ENCODE measurements at places on chromosomes 16 and 17.

- DNase-seq, result no peak
Measured at GRCh38 chr17:61129267-61130254, 270.1 kb upstream of the TBX2 start.

- DNase-seq, result no peak
Measured at GRCh38 chr17:50946891-50947781, 81.0 kb upstream of the TOB1 start.

GRCh38 chr16:67249178-67250044 is 632 bp downstream of the SLC9A5 start:
- DNase-seq, result no peak

- no peak for DNase-seq
Measured at GRCh38 chr16:89018282-89019158, 41.5 kb upstream of the CBFA2T3 start.

DNA sequence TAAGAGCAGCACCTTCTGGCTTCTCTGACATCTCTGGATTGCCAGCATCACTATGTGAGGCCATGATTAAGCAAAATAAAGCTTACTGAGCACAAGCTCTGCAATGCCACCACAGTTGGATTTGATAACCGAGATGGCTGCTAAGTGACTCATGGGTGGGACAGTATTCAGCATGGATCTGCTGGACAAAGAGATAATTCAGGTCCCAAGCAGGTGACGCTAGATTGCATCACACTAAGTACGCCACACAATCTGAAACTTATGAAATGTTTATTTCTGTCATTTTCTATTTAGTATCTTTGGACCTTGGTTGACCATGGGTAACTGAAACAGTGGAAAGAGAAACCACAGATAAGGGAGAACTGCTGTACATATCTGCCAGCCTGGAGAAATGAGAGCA is 27.4 kb downstream of the CDRT15 start:
- DNase-seq, result no peak

- DNase-seq, result no peak
Measured at GRCh38 chr16:8861563-8862308, 7.1 kb downstream of the CARHSP1 start.

DNA sequence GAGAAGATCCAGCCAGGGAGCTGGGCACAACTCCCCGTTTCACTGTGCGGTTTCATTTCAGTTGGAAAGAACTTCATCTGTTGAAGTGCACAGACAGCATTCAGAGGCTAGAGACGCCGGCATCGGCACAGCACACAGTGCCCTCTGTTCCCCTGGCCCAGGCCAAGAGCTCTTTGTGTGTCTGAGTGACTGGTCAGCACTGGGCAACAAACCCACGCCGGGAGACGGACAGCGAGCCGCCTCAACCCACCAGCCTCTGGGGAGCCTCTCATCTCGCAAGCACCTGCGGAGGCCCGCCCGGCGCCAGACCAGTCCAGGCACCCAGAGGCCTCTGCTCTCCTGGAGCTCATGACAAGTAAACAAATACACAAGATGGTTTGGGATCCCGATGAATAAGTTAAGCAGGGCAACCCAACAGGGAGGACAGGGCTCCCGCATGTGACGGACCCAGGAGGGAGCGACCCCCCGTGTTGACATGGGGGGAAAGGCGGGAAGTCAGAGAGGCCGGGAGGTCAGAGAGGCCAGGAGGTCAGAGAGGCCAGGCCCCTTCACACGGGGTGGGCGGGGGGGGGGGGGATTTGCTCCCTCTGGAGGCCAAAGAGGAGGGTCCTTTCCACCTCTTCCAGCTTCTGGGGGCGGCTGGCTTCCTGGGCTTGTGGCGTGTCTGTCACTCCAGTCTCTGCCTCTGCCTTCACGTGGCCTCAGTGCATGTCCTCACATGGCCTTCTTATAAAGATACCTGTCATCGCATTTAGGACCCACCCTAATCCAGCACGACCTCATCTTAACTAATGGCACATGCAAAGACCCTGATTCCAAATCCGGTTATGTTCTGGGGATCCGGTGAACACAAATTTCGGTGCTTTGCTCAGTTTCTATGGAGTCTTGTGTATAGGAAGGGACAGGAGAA is 25.8 kb upstream of the KLHDC4 start:
- no peak for DNase-seq

DNA sequence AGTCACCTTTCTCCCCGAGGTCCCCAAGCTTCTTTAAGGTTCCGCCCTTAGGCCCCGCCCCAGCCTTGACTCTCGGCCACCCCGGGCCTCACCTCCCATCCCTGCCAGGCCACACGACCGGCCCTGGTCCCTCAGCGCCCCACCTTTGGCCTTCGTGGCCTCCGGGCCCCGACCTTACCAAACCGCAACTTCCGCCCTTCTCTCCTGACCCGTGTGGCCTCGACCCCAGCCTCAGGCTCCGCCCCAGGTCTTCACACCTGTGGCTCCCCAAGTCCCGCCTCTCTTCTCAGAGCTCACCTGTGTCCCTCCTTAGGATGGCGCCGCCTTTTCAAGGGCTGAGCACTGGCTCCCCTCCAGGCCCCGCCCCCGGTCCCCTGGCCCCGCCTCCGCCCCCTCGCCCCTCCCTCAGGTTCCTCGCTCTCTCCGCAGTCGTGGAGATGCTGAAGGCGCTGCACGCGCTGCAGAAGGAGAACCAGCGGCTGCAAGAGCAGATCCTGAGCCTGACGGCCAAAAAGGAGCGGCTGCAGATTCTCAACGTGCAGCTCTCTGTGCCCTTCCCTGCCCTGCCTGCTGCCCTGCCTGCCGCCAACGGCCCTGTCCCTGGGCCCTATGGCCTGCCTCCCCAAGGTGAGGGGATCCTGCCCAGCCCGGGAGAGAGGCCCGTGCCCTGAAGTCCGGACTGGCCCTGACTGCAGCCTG is 10.0 kb upstream of the CISD3 start:
- no peak for DNase-seq

GRCh38 chr17:77720946-77721845 is 237.3 kb upstream of the TNRC6C start:
- DNase-seq, result no peak

GRCh38 chr17:75587675-75588595 is at the start of gene MYO15B:
MYO15B (plus strand) TSS chr17:75587800; CDS start chr17:75588058, 258 bp downstream.
- DNase-seq, result no peak

GRCh38 chr16:57245472-57246113 is 534 bp downstream of the ARL2BP start:
- DNase-seq, result no peak

DNA sequence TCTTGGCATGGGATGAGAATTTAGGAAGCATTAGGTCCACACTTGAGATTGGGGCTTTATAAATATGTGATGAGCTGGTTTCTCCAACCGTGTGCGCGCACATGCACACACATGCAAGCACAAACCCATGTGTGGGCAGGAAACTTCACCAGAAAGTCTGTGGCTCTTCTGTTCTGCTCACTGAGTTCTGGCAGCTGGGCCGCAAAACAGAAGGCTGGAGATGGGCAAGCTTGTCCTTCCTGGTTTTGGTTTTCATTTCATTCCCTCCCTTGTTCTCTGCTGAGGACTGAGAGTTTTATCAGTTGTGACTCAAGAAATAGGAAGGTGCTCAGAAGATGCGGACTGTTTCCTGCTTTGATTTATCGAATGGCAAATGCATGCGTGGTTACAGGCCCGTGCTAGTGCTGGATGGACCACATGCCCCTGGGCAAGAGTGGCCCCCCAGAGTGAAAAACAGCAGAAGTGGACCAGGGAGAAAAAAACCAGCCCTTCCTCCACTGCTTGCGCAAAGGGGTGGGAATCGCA is 14.1 kb downstream of the MAP3K14 start:
- DNase-seq, result no peak

DNA sequence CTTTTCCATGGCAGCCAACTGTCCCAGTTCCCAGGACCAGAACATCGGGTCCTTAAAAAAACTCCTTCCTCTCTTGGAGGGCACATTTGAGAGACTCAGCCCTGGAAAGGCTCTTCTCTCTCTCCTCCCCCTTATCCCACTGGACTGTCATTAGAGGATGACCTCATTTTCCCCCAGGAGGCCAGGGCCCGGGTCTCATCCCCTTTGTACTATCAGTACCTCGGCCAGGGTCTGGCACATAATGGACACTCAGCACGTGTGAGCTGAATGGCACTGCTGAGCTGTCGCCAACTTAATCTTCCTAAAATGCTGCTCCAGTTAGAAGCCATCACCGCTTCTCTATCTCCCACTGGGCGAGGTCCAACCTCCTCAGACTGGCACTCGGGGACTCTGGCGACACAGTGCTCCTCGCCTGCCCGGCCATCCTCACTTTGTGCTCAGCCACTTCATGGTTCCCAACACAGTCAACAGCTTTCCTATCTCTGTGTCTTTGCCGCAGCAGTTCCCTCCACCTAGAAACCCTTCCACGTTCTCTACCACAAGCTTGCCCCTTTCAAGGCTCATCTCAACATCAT is 3.6 kb upstream of the RHBDL3 start:
- DNase-seq, result no peak

GRCh38 chr16:73483934-73484711 is 436.2 kb upstream of the ZFHX3 start:
- DNase-seq, result no peak

GRCh38 chr16:13909872-13910303 is 10.1 kb upstream of the ERCC4 start:
- DNase-seq, result no peak

- no peak for DNase-seq
Measured at GRCh38 chr16:12398029-12398682, 405.5 kb downstream of the CPPED1 start.

GRCh38 chr17:19368229-19368628 is 5.7 kb upstream of the B9D1 start:
- no peak for DNase-seq

Measured in HS-27A (cell line).